ENCODE measurements at places on chromosomes 12 and 14.

DNA sequence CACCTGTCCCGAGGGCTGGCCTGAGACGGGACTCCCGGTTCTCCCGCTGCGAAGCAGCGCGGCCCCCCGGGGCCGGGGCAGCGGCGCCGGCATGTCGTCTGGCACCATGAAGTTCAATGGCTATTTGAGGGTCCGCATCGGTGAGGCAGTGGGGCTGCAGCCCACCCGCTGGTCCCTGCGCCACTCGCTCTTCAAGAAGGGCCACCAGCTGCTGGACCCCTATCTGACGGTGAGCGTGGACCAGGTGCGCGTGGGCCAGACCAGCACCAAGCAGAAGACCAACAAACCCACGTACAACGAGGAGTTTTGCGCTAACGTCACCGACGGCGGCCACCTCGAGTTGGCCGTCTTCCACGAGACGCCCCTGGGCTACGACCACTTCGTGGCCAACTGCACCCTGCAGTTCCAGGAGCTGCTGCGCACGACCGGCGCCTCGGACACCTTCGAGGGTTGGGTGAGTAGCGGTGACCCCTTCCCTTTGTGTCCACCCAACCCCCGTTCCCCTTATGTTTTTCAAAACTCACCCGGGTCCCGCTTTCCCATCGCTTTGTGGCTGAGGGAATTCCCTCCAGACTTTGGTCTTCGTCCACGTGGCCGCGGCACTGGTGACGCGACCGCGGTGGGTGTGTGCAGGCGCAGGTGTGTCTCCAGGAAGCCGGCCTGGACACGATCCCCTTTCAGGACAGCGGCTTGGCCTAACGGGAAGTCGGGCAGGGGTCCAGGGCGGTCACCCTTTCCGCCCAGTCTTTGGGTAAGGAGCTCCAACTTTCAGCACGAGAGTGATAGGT is 826 bp downstream of the PRKCH start:
- DNase-seq = peak; percentile 27

GRCh38 chr12:740921-741320 is 11.5 kb upstream of the WNK1 start:
- DNase-seq = no peak

GRCh38 chr14:85175556-85175955 is 354.4 kb upstream of the FLRT2 start:
- no peak for DNase-seq

GRCh38 chr12:24756479-24757024 is 192.3 kb downstream of the BCAT1 start:
- DNase-seq = no peak

- no peak for DNase-seq
Measured at GRCh38 chr12:114729731-114730130, 45.8 kb upstream of the TBX3 start.

DNA sequence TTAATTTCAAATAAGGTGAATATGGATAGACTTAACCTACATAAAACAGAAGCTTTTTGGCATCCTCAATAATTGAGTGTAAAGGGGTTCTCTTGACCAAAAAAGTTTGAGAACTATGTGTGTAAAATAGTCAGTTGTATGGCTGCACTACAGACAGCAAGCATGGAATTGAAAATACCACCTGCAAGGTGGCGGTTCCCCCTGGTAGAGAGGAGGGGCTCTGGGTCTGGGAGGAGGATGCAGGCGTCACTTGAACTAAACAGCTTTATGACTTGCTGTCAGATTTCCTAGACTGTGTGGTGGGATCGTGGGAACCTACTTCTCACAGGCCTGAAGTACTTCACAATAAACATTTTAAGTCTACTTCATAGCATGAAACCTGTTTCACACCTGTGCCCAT is 6.3 kb downstream of the EVL start:
- DNase-seq = peak; percentile 55

GRCh38 chr12:112408621-112409020 is 784 bp downstream of the RPL6 start:
- DNase-seq = no peak

- DNase-seq = no peak
Measured at GRCh38 chr12:28290262-28290661, 100.0 kb downstream of the CCDC91 start.

DNA sequence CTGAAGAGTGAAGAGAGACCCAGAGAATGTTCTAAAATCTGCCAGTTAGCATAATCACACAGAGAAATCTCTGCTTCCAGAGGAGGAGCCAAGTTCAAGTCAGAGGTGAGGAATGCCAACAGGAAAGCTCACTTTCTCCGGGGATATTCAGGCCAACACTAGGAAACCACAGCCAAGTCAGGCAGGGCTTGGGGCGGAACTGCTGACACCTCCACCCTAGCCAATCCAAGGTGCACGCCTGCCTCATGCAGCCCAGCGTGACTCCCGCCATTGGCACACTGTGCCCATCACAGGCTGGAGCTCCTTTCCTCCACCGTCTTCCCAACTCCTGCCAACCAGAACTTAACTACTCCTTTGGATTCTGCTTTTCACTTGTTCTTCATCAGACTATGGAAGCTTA is 374.3 kb upstream of the CCDC196 start:
- no peak for DNase-seq

GRCh38 chr12:75635606-75636444 is 124.4 kb upstream of the KRR1 start:
- no peak for DNase-seq

DNA sequence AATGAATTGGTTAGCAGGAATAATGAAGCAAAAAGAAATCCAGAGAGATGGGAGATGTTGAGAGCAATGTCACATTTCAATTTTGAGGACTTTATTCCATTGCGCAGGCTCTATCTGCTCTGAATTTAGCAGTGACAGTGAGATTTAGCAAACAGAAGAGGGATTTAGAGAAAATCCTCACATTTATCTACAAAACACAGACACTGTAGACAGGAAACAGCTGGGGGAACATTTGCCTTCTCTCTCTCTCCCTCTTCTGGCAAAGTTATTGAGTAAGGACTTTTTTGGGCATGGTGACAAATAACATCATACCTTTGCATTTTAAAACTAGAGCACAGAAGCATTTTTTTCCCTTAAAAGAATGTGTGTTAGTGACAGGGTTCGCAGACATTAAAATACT is at the start of gene IGF1:
Gene IGF1, minus strand, starts transcription at position 158 of the 400 bp plus-strand sequence. CDS start 182 bp downstream, outside the sequence.
- no peak for DNase-seq

DNA sequence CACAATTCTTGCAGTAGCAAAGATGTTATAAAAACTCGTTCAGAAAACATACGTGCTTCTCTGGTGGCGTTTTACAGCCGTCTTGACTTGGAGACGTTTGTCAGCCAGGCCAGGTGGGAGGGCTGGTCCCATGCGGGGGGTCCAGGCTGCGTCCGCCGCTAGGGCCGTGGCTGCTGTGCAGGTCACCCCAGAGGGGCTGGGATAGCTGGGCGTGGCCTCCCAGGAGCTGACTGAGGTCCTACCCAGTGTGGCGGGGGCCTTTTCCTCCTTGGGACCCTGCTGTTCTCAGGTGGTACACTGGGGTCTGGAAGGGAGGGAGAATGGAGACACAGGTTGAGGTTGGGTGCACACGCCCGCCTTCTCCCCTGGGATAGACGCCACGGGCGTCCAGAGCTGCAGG is 25.2 kb downstream of the MTA1 start:
- no peak for DNase-seq

DNA sequence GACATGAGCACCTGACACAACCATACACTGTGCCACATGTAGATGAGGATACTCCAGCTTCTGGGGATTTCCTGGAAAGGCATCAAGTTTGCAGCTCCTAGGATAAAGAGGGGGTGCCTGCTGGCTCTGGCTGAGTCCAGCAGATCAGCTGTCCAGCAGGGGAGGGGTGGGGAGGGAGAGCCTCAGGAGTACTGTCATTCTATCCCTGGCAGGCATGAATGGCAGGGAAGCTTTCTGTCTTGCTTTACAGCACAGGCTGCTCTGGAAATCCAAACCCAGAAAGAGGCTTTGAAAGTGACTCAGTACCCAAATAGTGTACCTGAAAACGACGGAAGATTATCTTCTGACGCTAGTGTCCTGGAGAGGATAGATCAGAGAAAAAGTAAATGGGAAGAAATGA is 32.2 kb downstream of the SLC8A3 start:
- no peak for DNase-seq

DNA sequence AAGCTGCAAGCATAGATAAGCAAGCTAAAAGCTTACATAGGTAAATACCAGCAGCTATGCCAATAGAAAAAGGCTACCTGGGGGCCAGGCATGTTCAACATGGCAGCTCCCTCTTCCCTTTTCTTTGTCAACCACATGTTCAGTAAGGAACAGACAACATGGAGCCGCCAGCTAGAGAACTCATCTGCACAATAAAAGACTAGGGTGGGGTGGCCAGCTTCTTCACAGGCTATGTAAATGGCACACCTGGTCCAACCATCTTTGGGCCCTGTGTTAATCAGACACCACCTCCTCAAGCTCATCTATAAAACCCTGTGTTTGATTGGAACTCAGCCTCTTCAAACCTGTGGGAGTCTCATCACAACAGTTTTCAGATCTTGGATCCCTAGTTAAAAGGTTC is 129.7 kb upstream of the TMPO start:
- no peak for DNase-seq

GRCh38 chr12:91361864-91362263 is 179.2 kb upstream of the DCN start:
- no peak for DNase-seq

DNA sequence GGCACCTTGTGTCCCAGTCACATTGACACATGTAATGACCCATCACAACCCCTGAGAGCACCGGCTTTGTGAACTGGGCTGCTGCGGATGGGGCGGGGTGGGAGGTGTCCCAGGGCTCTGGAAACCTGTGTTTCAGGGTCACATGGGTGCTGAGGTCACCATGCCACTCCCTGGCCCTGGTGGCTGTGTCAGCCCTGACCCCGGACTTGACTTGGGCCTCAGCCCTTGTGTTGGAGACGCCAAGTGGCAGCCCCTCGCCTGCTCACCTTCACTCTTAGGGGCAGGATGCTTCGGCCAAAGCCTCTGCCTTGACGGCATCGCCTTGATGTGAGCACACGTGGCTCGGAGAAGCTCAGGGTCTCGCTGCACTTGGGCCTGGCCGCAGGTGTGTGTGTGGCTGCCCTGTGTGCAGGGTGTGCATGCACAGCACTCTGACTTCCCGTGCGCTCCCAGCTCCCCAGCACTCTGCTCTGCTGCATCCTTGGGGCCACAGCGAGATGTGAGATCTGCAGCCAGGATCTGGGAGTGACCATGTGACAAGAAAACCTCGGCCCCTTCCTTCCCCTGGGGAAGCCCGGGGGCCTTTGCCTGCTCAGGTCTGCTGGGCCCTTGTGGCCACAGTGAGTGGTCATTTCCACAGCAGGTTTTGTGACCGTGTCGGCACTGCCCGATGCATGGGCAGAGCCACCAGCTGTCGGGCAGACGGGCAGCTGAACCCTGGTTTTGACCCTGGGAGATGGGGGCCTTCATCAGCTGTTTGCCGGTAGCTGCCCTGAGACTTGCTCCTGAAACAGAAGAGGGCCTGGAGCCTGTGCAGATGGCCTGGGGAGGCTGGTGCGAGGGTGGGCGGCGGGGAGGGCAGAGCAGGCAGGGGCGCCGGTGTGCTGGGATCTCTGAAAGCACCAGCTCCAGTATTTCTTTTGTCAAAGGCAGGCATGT is 167.4 kb downstream of the KIF26A start:
- no peak for DNase-seq

DNA sequence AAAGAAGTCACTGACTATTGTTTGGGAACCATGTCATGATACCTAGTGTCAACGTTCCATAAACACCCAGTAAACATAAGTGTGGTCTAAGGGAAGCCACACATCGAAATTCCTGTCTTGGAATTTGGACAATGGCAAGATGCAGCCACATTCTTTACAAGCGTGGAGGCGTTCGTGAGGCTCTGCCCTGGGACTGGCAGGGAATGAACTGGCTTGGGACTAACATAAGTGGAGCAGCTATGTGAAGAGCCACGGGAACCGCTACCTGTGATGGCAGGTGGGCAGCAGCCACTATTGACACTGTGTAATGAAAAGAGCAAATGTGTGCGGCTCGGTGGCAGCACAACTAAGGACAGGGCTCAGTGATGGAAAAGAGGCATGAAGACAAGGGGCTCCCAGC is 10.0 kb upstream of the NRIP2 start:
- DNase-seq = no peak

- no peak for DNase-seq
Measured at GRCh38 chr12:54338698-54339296, 13.9 kb downstream of the COPZ1 start.

DNA sequence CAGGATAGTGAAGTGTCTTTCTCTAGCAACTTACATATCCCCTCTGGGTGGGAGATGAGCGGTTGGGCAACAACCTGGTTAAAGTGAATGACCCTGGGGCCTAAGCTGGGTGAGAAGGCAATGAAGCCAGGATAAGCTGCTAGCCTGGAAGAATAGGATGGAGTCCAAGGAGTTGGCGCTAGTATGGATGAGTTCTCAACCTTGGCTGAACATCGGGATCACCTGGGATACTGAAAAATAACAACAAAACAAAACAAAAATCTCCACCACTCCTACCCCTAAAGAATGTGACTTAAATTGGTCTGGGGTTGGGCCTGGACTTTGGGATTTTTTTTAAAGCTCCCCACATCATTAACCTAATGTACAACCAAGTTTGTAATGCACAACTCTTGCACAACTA is 4.8 kb upstream of the RPS6KA5 start:
- no peak for DNase-seq

- no peak for DNase-seq
Measured at GRCh38 chr14:97726676-97727075, 929.5 kb downstream of the VRK1 start.

GRCh38 chr12:64452559-64453329 is 824 bp downstream of the TBK1 start:
- no peak for DNase-seq

- DNase-seq = no peak
Measured at GRCh38 chr12:125276567-125276966, 211.3 kb downstream of the AACS start.

- no peak for DNase-seq
Measured at GRCh38 chr14:105390849-105391500, 7.4 kb upstream of the TEX22 start.

GRCh38 chr12:95083938-95084337 is 10.5 kb upstream of the NR2C1 start:
- no peak for DNase-seq

- no peak for DNase-seq
Measured at GRCh38 chr14:35897616-35898111, 71.5 kb downstream of the BRMS1L start.

DNA sequence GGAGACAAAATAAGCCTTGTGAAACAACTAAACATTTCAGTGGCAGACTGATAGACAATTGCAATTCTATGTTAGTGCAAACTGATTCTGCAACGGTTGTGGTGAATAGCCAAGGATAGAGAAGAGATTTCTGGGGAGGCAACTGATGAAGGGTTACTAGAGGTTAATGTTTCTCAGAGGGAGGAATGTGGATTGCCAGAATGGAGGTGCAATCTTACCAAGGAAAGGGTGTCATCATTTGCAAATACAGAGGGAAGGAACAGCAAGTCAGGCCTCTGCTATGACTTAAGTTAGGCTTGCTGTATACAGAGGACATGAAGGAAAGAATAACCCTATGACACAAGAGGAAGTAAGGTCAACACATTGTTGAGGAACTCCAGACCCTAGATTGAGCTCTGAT is 35.8 kb downstream of the CCDC175 start:
- no peak for DNase-seq
